ENCODE measurements at places on chromosomes 12 and 14.

DNA sequence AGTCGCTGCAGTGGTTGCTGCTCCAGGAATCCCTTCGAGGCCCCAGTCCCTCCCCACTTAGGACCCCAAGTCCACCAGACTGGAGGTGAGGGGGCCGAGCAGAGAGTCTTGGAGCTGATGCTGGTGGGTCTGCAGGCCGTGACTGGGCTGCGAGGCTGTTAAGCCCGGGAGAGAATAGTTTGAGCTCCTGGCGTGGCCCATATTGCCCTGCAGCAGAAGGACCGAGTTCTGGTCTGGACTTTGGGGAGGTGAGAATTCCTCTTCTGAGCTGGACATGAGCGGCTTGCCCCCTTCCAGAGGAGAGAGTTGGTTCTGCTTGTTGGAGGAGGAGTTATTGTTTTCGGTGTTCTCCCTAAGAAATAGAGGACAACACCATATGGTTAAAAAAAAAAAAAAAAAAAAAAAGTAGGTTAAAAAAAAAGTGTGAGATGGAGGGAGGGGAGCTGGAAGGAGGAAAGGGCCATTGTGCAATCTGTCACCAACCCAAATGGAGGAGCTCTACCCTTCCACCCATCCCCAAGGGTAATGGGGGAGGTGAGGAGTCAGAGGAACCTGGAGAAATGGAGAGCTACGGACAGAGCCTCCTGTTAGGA lies 3.0 kb downstream of the SIX1 start:
- no peak for DNase-seq

DNA sequence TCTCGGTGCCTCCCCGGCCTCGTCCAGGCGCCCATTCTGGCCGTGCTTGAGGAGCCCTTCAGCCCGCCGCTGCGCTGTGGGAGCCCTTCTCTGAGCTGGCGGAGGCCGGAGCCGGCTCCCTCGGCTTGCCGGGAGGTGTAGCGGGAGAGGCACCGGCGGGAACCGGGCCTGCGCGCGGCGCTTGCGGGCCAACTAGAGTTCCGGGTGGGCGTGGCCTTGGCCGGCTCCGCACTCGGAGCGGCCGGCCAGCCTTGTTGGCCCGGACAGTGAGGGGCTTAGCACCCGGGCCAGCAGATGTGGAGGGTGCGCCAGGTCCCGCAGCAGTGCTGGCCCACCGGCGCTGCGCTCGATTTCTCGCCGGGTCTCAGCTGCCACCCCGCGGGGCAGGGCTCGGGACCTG lies 168.7 kb upstream of the RPL10L start:
- no peak for DNase-seq

GRCh38 chr12:56193025-56193578 lies 3.8 kb upstream of the SMARCC2 start:
- DNase-seq, result peak; percentile 47

- DNase-seq, result no peak
Measured at GRCh38 chr14:23139874-23140273, 20.8 kb upstream of the CEBPE start.

DNA sequence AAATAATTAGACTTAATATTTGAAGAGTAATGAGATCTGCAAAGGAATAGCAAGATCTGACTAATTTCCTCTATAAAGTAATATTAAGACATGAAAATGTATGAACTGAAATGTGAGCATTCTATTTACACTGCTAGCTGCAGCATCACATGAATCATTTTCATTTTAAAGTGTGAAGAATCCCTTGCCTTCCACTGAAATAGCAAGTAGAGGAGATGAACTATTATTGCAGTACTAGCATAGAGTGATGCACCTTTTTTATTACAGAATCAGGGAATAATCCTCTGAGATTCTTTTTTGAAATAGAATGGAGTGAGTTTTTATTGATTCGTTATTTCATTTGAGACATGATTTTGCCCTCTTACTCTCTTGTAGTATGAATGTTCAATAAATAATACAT lies 281.9 kb upstream of the NAV3 start:
- no peak for DNase-seq

DNA sequence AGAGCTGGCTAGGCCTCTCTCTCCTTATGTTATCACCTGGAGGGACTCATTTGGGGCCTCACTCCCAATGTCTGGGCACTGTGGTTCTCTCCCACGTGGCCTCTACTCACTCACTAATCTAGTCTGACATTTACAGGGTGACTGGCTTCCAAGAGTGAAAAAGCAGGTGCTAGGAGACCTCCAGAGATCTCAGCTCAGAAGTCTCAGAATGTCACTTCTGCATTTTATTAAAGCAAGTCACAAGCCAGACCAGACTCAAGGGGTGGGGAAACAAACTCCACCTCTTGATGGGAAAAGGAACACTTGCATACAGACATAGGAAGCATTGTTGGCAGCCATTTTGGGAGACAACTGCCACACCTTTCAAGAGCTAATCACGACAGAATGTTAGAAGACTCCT lies 175.9 kb downstream of the MON2 start:
- no peak for DNase-seq

DNA sequence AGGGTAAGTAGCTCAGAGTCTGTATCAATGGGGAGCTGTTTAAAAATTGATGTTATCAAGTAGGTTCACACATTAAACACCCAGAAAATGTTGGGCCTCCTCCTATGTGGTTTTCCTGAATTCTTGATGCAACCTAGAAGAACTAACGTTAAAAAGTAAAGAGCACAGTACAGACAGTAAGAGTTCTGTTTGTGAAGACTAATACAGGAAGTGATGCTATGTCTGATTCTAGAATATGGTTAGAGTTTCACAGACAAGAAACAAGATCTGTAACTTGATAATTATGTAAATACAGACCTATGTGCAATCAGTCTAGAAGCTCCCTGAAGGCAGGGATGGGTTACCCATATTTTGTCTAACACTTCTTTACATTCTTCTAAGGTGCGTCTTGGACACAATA lies 214.9 kb upstream of the BTG1 start:
- DNase-seq, result no peak

DNA sequence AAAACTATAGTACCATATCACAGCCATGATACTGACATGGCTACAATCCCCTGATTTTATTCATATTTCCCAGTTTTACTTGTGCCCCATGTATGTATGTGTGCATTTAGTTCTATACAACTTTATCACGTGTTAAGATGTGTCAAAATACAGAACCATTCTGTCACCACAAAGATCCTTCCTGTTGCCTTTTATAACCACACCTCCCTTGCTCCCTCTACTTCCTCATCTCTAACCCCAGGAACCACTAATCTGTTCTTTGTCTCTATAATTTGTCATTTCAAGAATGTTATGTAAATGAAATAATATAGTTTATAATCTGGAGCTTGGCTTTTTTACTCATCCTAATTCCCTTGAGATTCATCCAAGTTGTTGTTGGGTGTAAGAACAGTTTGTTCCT lies 358.4 kb downstream of the DPF3 start:
- DNase-seq, result no peak

GRCh38 chr12:68998041-68998440 lies 65.1 kb upstream of the CPM start:
- no peak for DNase-seq

DNA sequence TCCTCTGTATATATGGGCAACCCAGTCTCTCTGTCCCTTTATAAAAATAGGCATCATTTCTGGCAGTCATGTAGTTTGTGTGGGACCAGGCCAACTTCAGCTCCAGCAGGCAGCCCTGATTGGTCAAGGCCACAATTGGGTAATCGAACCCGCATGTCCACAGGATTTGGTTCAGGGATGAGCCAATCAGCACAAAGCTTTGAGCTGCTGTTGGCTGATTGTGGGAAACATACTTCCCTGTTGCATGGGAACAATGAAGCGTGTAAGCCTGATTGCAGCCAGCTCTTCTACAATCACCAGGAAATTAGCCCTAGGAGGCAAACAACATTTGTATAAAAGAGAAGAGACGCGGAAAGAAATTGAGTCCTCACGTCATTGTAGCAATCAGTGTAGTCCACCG lies 328.6 kb downstream of the PCNX1 start:
- no peak for DNase-seq

DNA sequence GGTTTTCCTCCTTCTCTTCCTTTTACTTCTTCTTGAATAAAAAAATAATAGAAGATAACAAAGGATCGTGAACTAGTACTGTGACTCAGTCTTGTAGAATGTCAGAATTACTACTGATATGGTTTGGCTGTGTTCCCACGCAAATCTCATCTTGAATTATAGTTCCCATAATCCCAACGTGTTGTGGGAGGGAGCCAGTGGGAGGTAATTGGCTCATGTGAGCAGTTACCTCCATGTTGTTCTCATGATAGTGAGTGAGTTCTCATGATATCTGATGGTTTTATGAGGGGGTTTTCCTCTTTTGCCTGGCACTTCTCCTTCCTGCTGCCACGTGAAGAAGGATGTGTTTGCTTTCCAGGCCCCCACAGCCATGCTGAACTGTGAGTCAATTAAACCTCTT lies 549.6 kb downstream of the DIO2 start:
- no peak for DNase-seq

DNA sequence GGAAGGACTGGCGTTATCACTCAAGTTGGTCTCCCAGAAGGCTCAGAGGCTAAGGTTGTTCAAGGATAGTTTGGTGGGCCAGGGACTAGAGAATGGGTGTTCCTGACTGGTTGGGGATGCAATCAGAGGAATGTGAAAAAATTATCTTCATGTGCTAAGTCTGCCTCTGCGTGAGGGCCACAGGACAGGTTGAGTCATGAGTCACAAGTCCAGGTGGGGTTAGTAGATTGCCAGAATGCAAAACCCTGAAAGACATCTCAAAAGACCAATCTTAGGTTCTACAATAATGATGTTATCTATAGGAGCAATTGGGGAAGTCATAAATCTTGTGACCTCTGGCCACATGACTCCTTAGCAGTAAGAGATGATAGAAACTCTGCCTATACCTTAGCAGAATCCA lies 220.1 kb upstream of the EEA1 start:
- no peak for DNase-seq

GRCh38 chr12:50275556-50275955 lies 7.8 kb downstream of the LIMA1 start:
- no peak for DNase-seq

DNA sequence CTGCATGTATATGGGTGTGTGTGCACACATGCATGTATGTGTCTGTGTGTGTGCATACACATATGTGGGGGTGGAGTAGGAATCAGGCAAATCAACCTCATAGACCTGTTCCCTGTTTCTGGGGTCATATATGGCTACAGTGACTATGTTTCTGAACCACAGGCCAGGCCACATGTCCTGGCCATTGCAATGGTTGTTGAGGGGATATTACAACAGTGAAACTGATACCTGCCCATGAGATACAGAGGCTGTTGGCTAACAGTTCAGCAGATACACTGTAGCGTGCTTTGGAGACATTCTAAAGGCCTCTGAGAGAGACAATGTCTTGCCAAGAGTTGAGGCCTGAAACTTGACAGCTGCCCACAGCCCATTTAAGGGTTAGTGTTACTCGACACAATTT lies 47.3 kb upstream of the FOS start:
- DNase-seq, result no peak

- DNase-seq, result no peak
Measured at GRCh38 chr12:6222078-6222654, 22.0 kb downstream of the CD9 start.

- DNase-seq, result peak; percentile 97
Measured at GRCh38 chr12:120413901-120414695, 23.8 kb upstream of the COX6A1 start.

DNA sequence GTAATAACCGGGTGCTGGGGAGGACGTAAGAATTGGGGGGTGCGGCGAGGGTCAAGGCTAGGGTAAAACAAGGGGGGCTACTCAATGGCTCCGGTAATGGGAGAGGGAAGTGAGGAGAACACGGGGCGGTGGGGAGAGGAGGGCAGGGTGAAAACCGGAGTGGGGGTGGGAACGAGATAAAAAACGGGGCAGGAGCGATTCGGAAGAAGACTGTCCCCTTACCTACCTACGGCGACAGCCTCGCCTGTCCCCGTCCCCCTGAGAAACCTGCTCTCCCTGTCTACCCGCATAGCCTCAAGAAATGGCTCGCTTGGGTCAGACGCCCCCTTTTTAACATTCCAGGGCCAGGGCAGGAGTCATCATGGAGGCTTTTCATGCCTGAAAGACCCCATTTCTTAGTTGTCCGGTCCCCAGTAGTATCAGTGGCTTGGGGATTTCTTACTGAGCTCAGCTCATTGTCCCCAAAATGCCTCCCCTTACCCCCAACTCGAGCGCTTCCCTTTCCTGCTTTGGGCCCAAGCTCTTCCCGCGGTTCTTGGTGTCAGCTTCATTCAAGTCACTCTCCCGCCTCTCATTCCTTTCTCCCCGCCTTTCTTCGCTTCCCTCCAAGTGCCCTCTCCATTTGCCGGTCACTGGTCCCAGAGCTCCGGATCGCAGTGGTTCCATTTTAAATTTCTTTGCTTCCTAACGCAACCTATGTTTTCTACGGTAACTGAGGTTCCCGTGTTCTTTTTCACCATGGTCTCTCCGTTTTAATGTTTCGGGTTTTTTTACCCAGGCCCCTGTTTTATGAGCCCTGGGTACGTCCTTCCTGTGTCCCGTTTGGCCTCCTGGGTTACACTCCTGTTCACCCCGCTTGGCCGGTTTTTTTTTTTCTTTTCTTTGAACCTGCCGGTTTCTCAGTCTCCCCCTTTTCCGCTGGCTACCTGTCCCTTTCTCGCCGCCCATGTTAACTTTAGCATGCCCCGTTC lies 1.2 kb upstream of the WSB2 start:
- DNase-seq, result peak; percentile 68

DNA sequence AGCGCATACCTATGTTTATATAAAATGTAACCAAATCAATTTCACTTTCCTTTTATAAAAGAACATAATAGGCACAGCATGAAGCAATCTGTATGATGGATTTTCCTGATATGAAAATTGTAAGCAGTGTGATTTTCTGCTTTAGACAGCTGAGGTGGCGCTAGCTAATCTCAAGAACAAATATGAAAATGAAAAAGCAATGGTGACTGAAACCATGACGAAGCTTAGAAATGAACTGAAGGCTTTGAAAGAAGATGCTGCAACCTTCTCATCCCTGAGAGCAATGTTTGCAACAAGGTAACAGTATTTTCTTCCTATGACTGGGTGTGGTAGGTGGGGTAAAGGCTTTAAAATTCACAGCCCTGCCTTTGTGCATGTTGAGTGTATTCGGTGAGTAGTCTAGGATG lies 65.0 kb upstream of the FGD4 start:
- no peak for DNase-seq

- no peak for DNase-seq
Measured at GRCh38 chr14:54890788-54891187, 11.8 kb downstream of the GCH1 start.

GRCh38 chr12:100402763-100403162 lies 45.9 kb downstream of the SLC17A8 start:
- DNase-seq, result no peak

GRCh38 chr12:28512406-28512805 lies 322.1 kb downstream of the CCDC91 start:
- DNase-seq, result no peak

GRCh38 chr12:1760566-1761382 lies 59.6 kb upstream of the LRTM2 start:
- DNase-seq, result no peak

DNA sequence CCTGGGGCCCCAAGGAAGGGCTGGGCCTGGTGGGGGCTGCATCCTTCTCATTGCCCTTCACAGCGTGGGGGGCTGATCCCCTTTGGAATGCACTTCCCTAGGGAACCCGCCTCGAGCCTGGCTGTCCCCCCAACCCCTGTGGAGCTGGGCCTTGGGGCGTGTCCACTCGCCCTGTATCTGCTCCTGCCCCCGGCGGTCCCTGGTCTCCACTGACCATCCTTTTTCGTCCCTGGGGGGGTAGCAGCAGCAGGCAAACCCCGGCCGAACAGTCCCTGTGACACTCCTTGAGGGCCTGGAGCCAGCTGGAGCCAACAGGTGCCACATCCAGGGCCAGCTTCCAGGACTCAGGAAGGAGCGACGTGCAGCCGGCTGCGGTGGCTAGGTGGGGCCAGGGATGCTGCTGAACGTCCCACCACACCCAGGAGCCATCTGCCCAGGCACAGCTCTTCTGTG lies 9.4 kb upstream of the GPR132 start:
- DNase-seq, result no peak
